ENCODE measurements at places on chromosomes 2 and 18.

- no peak for DNase-seq
Observed at GRCh38 chr18:46452820-46453219, 204.2 kb downstream of the LOXHD1 start.

- no peak for DNase-seq
Observed at GRCh38 chr2:62335612-62336011, 139.7 kb downstream of the B3GNT2 start.

GRCh38 chr2:40256649-40257048 lies 195.2 kb downstream of the SLC8A1 start:
- no peak for DNase-seq

GRCh38 chr2:195532628-195533271 lies 124.3 kb upstream of the SLC39A10 start:
- no peak for DNase-seq

Data from GM13976 (cell line).